ENCODE measurements at places on chromosomes 7 and 10. TPM values are rescaled to one million over a fixed set of nuclear protein-coding genes. Genes with fewer than 3 reads are reported as not detected.

DNA sequence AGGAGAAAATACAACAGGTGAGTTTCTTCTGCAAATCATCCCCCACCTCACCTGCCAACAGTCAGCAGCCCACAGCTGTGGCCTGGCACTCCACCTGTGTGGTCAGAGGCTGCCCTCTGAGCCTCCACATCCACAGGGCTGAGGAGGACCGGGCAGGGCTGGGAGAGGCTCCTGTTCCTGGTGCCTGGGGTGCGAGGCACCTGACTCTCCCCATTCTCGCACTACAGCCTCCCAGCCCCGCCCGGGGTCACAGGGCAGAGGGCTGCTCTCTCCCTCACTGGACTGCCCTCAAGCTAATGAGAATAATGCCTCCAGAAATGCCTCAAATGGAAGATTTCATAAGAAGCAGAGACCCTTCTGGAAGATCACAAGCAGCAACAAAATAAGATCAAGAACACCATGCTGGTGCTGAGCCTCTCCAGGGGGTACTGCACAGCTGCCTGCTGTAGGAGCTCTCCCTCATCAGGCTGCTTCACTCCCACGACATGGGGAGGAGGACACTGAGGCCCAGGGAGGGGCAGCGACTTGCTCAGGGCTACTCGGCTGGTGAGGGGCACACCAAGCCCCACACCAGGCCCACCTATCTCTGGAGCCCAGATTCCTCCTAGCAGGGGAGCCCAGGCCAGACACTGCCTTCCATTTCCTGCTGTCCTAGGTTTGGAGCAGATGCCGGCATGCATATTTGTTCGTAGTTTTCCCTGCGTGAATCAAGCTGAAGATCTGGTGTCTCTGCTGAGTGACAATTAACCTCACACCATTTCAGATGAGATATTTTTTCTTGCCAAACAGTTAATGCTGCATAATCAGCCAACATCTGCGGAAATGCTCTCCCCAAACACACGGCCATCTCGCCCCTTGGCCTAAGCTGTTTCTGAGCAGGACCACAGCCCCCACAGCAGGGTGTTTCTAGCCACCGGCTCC, 76.5 kb downstream of the FAM53B start:
- H3K27ac ChIP-seq: no peak overlapping the region
- H3K36me3 ChIP-seq: peaks cover 12% of the 10 kb centered on the region
- H3K4me3 ChIP-seq: no peak overlapping the region
- no peaks in the 10 kb centered on the region for H3K4me1 ChIP-seq
- DNase-seq: no peak

GRCh38 chr10:77431209-77431611, 206.4 kb downstream of the KCNMA1 start:
- H3K27ac ChIP-seq: no peak overlapping the region
- no peak for DNase-seq
- H3K4me3 ChIP-seq: no peak overlapping the region
- H3K4me1 ChIP-seq: peaks cover 7% of the 10 kb centered on the region
- H3K27me3 ChIP-seq: no peaks in the 10 kb centered on the region

DNA sequence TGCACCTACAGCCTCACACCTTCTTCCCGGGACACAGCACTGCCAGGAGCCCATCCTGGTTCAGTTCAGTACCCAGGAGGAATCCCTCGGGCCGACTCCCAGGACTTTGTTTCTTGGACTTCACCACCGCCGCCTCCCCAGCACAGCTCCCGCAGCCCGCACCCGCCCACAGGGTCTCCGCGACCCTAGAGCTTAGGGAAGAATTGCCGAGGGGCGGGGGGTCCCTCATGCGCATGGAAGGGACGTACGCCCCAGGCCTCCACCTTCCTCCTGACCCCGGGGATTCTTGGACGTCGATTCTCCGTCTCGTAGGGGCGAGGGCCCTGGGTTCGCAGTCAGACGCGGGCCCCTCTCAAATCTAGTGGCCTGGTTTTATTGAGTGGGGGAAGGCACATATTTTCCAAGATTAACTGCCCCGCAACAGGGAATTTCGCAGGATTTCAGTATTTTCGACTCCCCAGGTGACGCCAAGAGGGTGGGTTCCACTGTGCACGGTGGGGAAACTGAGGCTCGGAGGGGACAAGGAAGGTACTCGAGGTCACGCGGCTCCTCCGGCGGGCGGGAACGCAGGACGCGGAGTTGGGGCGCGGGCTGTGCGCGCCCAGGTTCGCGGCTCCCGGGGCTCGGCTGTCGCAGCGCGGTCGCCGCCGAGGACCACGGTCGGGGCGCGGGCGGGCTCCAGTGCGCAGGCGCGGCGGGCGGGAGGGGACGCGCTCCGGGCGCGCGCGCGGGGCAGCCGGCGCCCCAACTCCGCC, at the start of gene ADCY1:
ADCY1 (plus strand) TSS at position 708 of the 755 bp plus-strand sequence. CDS start 176 bp downstream, outside the sequence.
- H3K27ac ChIP-seq: no peak within 1 kb of the TSS
- H3K4me3 ChIP-seq: no peak within 1 kb of the TSS
- H3K27me3 ChIP-seq: no peaks in the 10 kb centered on the region
- H3K36me3 ChIP-seq: no peaks in the 10 kb centered on the region
- H3K4me1 ChIP-seq: no peaks in the 10 kb centered on the region

GRCh38 chr10:130804281-130804680, 507.2 kb downstream of the TCERG1L start:
- DNase-seq: no peak
- no peaks in the 10 kb centered on the region for H3K36me3 ChIP-seq
- H3K27ac ChIP-seq: no peak overlapping the region
- no peak overlapping the region for H3K4me3 ChIP-seq
- no peaks in the 10 kb centered on the region for H3K4me1 ChIP-seq

The HMX3 gene
- not detected for total RNA-seq

GRCh38 chr7:49839863-49840645, 66.6 kb downstream of the VWC2 start:
- H3K36me3 ChIP-seq: no peaks in the 10 kb centered on the region
- H3K27me3 ChIP-seq: no peaks in the 10 kb centered on the region
- no peaks in the 10 kb centered on the region for H3K4me1 ChIP-seq

DNA sequence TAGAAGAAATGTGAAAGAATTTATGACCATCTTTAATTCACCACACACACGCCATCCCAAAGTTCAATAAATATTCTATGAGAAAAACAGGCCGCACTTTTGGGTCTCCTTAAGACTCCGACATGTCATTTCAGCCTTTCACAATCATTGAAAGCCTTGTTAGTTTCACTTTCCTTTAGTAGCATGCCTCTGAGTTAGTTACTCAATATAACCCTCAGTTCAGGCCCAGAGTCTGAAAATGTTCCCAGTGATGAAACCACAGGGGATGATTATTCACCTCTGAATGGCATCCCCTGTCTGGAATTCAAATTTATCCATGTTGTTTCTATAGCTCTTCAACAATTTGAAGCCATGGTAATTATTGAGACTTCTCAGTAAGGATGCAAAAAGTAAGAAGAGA, 278.1 kb upstream of the NRP1 start:
- DNase-seq: no peak
- H3K4me1 ChIP-seq: no peaks in the 10 kb centered on the region
- no peaks in the 10 kb centered on the region for H3K27me3 ChIP-seq

The TEX47 gene
- total RNA-seq: not detected

GRCh38 chr7:79308192-79308591, 145.3 kb downstream of the MAGI2 start:
- no peak for DNase-seq
- H3K4me1 ChIP-seq: no peaks in the 10 kb centered on the region

The HTR5A gene
- not detected for total RNA-seq

- H3K36me3 ChIP-seq: no peaks in the 10 kb centered on the region
- H3K4me3 ChIP-seq: no peak overlapping the region
- H3K27me3 ChIP-seq: no peaks in the 10 kb centered on the region
- no peaks in the 10 kb centered on the region for H3K4me1 ChIP-seq
These were observed 11.7 kb upstream of the TMEM106B start for GRCh38 chr7:12199363-12199762.

GRCh38 chr10:94757916-94758315, 4.6 kb upstream of the CYP2C19 start:
- no peaks in the 10 kb centered on the region for H3K27me3 ChIP-seq
- H3K27ac ChIP-seq: no peak overlapping the region
- DNase-seq: no peak
- H3K36me3 ChIP-seq: no peaks in the 10 kb centered on the region

- no peaks in the 10 kb centered on the region for H3K4me1 ChIP-seq
- no peak for DNase-seq
- H3K4me3 ChIP-seq: no peak overlapping the region
- H3K36me3 ChIP-seq: no peaks in the 10 kb centered on the region
- H3K27me3 ChIP-seq: no peaks in the 10 kb centered on the region
These were observed 450.1 kb downstream of the KCNMA1 start for GRCh38 chr10:77187376-77187999.

DNA sequence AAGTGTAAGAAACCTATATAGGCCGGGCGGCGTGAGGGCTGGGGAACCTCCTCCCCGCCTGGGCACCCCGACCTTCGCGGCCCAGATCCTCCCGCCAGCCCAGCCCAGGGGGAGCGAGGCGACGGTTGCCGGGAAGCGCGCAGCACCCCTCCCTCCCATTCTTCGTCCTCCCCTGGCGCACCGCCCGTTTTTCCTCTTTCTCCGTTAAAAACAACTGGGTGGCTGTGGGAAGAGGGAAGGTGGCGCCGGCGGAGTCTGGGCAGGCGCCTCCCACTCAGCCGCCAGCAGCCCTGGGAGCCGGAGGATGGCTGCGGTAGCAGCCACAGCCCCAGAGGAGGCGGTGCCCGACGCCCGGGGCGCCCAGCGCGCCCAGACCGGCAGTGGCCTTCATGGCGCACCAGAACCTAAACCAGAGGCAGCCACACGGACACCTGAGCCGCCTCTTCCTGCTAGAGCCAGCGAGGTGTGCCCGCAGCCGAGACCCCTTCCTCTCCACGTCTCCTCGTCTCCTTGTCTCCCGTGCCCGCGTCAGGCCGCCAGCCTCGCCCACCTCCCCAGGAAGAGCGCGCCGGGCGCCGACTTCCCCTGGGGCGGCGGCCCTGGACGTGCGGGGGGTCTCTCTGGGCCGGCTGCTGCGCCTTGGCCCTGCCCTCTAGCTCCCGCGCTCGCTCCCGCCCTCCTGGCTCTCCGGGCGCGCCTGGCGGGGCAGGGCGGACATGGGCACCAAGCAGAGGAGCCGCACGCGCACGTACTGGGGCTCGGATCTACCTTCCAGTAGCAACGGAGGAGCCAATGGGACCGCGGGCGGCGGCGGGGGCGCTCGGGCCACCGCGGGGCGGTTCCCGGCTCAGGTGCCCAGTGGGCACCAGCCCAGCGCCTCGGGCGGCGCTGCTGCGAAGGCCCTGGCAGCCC, 32.8 kb upstream of the SFTPD start:
- DNase-seq: no peak
- no peak overlapping the region for H3K4me3 ChIP-seq
- no peaks in the 10 kb centered on the region for H3K4me1 ChIP-seq

DNA sequence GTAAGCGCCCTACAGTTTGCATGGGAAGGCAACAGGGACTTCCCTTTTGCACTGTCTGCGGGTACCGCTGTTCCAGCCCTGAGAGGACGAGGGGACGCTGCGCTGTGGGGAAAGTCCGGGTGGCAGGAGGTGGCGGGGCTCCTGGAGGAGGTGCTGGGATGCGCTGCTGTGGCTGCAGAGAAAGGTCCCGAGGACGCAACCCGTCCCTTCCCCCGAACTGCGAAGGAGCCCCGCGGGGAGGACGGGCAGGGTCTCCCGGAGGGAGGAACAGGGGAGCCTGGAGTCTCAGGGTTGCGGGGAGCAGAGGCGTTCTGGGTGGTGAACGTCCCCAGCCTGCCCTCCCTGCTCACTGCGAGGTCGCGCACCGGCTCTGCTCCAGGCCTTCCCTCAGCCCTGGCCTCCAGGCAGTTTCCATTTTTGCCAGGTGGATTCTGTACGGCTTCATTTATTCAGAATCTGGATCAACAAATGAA, 91.6 kb downstream of the CXCL12 start:
- no peak overlapping the region for H3K4me3 ChIP-seq
- H3K4me1 ChIP-seq: no peaks in the 10 kb centered on the region
- peak; percentile 7 for DNase-seq

DNA sequence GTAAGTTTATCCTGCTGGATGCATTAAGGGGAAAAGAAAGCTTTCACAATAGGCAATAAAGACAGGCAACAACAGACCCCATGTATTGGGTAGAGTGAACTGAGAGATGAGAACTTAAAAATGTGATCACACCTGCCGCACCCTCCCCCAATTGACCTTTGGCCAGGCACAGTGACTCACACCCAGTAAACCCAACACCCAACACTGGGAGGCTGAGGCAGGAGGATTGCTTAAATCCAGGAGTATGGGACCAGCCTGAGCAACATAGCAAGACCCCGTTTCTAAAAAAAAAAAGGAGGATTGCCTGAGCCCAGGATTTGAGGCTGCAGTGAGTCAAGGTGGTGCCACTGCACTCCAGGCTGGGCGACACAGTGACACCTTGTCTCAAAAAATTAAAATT, 86.9 kb downstream of the MPP7 start:
- no peak overlapping the region for H3K4me3 ChIP-seq
- no peak overlapping the region for H3K27ac ChIP-seq
- no peaks in the 10 kb centered on the region for H3K4me1 ChIP-seq
- no peaks in the 10 kb centered on the region for H3K27me3 ChIP-seq
- no peak for DNase-seq
- H3K36me3 ChIP-seq: no peaks in the 10 kb centered on the region

The WNT8B gene
- total RNA-seq: not detected

DNA sequence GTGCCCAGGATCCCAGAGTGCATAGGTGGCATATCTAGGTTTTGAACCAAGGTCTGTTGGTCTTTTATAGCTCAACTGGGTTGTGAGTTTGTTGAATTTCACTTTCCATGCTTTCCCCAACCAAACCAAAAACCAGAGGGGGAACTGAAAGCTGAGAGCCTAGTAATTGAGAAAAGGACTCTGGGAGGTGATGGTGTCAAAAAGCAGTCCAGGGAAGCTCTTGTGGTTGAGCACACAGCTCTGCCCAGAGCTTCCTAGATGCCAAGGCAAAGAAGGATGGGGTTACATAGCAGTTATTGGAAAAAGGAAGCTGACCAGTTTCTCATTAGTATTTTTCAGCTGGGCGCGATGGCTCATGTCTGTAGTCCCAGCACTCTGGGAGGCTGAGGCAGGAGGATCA, 9.9 kb downstream of the POR start:
- DNase-seq: no peak
- no peaks in the 10 kb centered on the region for H3K4me1 ChIP-seq
- H3K4me3 ChIP-seq: no peak overlapping the region
- H3K27ac ChIP-seq: no peak overlapping the region

- H3K27ac ChIP-seq: no peak overlapping the region
- no peak for DNase-seq
- peaks cover 8% of the 10 kb centered on the region for H3K4me1 ChIP-seq
- H3K36me3 ChIP-seq: no peaks in the 10 kb centered on the region
- no peaks in the 10 kb centered on the region for H3K27me3 ChIP-seq
These were observed 28.4 kb upstream of the CRHR2 start for GRCh38 chr7:30710669-30711068.

The TFEC gene
- not detected for total RNA-seq

GRCh38 chr7:134686786-134687185, 40.1 kb downstream of the BPGM start:
- H3K4me1 ChIP-seq: no peaks in the 10 kb centered on the region
- no peak overlapping the region for H3K4me3 ChIP-seq
- no peaks in the 10 kb centered on the region for H3K36me3 ChIP-seq
- H3K27me3 ChIP-seq: no peaks in the 10 kb centered on the region
- H3K27ac ChIP-seq: no peak overlapping the region
- no peak for DNase-seq

- no peaks in the 10 kb centered on the region for H3K4me1 ChIP-seq
- no peaks in the 10 kb centered on the region for H3K27me3 ChIP-seq
- H3K4me3 ChIP-seq: no peak overlapping the region
These were observed 95.2 kb downstream of the CLEC2L start for GRCh38 chr7:139618482-139619366.

The ADAMTS14 gene
- total RNA-seq: not detected

The TUBAL3 gene
- total RNA-seq: 0.11 TPM

GRCh38 chr7:43784030-43784584, 25.6 kb downstream of the BLVRA start:
- no peaks in the 10 kb centered on the region for H3K4me1 ChIP-seq
- no peaks in the 10 kb centered on the region for H3K27me3 ChIP-seq
- no peak overlapping the region for H3K27ac ChIP-seq
- H3K4me3 ChIP-seq: no peak overlapping the region
- H3K36me3 ChIP-seq: no peaks in the 10 kb centered on the region
- DNase-seq: no peak
